Stimulated activated CD4-positive, alpha-beta T cell treated with anti-CD3 and anti-CD28 coated beads, Interleukin-1b, Interleukin-23, amount 100 ng/mL, for 24 hours (primary cell): ENCODE measurements at places on chromosomes 16 and 17.

DNA sequence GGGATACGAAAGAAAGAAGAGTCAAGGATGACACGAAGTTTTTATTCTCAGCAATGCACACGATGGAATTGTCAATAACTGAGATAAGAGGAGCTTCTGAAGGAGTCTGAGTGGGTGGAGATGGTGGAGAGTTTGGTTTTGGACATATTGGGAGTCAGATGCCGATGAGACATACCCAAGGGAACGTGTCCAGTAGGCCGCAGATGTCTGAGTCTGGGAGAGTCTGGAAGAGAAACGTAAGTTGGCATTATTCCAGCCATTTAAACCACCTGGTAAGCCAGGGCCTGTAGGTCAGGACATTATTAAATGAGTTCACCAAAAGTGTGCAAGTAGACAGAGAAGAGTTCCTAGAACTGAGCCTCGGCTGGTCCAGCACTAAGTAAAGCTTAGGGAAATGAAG, 478.3 kb upstream of the CDH5 start:
- no peak for DNase-seq

- no peak for DNase-seq
Measured at GRCh38 chr17:37107406-37108083, 158.8 kb downstream of the AATF start.

DNA sequence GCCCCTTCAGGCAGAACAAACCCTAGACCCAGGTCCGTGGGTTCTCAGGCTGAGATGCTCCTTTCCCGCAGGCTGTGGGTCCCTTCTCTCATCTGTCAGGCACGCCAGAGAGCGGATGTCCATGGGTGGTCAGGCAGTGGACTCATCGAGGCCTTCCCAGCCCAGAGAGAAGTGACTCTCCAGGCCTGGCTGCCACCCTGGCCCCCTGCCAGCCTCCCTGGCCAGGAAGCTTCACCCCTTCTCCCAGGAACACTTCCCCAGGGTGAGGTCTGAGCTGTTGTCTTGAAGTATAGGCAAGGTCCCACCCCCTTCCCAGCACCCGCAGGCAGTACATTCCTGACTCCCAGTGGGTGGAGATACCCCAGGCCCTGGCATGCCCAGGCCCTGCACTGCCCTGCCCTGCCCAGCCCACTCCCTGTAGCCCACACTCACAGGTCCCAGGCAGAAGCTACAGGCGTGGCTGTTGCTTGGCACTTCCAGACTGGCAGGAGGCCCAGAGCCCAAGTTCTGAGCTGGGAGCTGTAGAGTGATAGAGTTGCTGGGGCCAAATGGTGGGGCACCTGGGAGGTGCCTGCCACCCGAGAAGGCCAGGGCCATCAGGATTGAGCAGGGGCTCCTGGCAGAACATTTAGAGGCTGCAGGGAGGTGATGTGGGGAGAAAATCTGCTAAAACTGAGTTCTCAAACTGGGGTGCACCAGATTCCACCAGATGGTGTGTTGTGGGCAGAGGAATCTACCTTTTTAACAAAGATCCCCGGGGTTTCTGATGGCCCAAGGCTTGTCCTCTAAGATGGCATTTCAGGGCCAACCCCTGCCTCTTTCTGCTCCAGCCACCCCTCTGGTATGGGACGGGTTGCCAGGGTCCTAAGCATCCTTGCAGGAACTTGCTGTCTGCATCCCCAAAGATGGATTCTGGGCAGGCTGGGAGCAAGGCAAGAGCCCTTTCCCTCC, 6.7 kb downstream of the ITGA3 start:
- no peak for DNase-seq

DNA sequence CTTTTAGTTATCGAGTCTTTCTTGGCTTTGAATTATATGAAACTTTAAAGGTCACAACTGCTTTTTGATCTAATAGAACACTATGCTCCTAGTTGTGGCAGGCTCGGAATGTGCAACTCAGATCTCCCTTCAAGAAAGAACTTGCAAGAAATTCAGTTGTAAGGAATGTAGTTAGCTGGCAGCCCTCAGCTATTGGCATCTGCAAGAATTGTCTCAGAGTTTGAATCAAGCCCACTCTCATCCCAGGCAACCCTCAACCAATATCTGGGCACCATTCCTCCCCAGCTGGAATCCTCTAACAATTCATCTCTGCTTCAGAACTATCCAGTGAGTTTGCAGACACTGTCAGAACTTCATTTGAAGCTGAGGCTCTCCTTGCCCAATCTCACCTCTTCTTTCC, 447.2 kb downstream of the KIF2B start:
- DNase-seq, result no peak

DNA sequence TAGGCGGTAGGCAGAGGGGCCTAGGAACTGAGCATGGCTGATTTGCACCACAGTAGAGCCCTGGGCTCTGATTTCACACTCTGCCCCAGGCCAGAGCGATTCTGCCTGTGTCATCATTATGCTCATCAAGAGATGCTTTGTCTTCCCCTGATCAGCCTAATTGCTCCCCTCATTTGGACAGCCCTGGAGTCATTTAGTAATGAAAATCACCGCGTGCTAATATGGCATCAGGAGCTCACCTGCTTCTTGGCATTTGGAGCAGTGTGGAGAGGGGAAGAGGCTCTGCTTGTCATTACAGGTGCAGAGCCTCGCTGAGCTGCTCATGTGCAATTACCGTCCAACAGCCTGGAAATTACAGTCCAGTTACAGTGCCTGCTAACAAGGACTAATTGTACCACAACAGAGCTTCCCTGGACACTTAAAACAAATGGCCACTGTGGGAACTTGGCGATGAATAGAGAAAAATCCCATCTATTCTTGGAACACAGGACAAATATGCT, 157.1 kb upstream of the WSCD1 start:
- no peak for DNase-seq

- no peak for DNase-seq
Measured at GRCh38 chr17:63647936-63648335, 25.7 kb downstream of the MAP3K3 start.

- DNase-seq, result no peak
Measured at GRCh38 chr17:6548578-6549330, 7.6 kb downstream of the PITPNM3 start.

DNA sequence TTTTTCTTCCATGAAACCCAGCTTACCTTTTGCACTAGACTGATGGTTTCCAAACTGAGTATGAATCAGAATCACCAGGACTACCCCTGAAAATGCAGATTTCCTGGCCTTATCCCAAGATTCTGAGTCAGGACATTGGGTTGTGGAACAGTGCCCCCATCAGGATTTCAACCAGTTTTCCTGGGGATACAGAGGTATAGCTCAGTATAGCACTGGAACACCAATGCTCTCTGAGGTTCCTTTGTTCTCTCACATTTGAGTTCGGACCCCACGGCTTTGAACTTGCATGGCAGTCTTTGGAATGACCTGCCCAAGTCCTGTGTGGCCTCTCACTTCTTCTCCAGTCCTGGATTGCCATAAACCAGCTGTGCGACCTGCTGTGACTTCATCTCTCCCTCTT, 12.8 kb upstream of the CCL8 start:
- no peak for DNase-seq

- no peak for DNase-seq
Measured at GRCh38 chr16:69754143-69754468, 620 bp downstream of the NOB1 start.

- no peak for DNase-seq
Measured at GRCh38 chr17:73942703-73943415, 260.6 kb upstream of the RPL38 start.

GRCh38 chr17:35766903-35767510, 6.3 kb downstream of the C17orf50 start:
- DNase-seq, result no peak

DNA sequence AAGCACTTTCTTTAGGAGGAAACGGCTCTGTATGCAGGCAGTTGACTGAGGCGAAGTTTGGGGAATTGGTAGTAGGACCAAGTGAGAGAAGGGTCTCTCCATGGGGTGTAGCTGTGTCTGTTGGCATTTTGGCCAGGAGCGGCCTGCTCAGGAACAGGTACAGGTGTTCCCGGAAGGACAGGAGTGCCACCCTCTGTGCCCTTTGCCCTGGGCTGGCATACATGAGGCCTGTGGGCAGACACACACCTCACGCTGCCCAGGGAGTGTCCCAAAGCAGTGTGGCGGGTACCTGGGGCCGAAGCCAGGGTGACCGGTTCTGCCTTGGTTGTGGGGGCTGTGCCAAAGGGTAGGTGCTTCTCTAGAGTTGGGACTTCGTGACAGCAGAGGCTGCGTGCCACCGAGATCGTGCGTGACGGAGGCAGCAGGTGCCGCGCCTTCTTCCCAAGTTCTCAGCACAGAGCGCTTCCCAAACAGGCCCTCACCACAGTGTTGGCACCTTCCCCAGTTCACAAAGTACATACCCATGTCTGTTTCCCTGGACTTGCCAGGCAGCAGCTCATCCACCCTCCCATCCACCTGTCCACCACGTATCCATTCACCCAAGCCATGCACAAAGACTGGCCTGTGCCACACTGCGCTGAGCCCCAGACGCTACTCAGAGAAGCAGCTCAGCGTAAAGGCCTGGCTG, 19.9 kb upstream of the TCF25 start:
- DNase-seq, result no peak

DNA sequence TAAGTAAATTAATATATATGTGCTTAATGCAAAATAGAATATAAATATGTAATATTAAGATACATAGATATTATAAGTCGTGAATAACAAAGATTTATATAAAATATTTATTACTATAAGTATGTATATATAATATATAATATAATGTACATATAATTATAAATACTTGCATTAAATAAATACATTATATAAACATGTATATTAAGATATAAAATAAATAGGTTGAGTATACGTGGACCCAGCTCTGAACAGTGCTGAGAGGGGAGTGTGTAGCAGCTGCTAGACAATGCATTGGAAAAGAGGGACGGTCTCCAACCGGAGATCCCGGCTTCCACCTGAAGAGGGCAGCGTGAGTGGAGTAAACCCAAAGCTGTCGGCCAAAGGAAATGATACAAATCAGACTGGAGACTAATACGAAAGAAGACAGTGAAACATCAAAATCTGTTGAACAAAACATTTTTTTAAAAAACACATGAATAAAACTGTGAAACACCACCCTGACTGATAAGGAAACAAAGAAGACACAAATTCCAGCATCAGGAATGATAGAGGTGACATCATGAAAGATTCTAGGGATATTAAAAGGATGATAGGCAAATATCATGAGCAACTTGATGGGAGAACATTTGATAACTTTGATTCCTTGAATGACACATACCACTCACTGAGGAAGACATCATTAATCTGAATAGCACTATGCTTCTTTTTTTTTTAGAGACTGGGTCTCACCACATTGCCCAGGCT, 125.4 kb upstream of the CHMP6 start:
- peak; percentile 41 for DNase-seq
